ENCODE measurements at places on chromosomes 5 and 9.
A peak's percentile ranks its signal among the peaks of the same experiment; 100 is the strongest.

DNA sequence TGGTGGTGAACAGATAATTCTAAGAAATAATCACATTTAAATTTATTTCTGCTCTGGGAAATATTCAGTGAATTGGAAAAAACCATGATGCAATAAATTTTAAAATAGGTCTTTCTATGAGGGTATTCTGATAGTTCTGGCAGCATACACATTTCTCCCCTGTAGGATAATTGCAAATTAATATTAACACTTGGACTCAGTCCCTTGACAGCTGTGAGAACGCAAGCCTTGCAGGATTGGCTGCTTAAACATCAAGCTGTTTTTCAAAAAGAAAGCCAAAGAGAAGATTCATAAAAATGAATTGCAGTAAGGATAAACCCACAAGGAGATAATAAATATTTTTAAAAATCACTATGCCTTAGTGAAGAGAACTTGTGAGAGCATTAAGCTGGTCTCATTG lies 180.0 kb downstream of the MTRR start:
- DNase-seq, result no peak

GRCh38 chr9:16133032-16133431 lies 580.2 kb downstream of the CCDC171 start:
- DNase-seq, result peak; percentile 53

- DNase-seq, result no peak
These were observed 30.5 kb downstream of the MRPL36 start for GRCh38 chr5:1769017-1769640.

GRCh38 chr5:169695025-169695625 lies 58.0 kb downstream of the DOCK2 start:
- DNase-seq, result no peak

DNA sequence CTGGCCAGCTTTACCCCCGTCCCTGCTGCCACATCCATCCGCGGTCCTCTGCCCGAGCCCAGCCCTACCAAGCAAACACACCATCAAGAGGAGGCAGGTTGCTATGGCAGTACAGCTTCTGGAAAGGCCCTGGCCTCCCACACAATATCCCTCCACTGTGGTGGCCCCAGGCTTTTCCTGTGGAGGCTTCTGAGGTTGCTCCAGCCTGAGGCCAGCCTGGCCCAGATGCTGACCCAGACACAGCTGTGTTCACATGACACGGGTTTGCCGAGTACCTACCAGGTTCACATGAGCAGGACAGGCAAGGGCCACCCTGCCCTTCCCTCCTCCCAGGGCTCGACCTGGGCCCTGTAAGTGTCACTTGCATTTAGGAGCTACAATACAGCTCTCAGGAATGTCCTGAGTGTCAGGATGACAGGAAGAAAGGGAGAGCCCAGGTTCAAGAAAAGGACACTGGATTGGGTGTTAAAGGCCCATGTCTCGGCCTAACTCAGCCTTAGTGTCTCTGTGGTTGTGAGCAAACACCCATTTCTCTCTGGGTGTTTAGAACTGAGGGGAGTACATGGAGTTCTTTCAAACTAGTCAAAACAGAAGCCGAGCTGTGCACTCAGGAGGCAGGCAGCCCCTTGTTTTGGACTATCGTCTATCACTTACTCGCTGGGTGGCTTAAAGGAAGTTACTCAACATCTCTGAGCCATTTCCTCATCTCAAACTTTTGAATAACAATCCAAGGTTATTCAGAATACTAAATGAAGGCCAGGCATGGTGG lies 40.2 kb downstream of the NAIF1 start:
- no peak for DNase-seq

GRCh38 chr9:16509997-16510396 lies 360.5 kb downstream of the BNC2 start:
- no peak for DNase-seq

- no peak for DNase-seq
These were observed 15.8 kb downstream of the UBE2QL1 start for GRCh38 chr5:6464441-6464840.

DNA sequence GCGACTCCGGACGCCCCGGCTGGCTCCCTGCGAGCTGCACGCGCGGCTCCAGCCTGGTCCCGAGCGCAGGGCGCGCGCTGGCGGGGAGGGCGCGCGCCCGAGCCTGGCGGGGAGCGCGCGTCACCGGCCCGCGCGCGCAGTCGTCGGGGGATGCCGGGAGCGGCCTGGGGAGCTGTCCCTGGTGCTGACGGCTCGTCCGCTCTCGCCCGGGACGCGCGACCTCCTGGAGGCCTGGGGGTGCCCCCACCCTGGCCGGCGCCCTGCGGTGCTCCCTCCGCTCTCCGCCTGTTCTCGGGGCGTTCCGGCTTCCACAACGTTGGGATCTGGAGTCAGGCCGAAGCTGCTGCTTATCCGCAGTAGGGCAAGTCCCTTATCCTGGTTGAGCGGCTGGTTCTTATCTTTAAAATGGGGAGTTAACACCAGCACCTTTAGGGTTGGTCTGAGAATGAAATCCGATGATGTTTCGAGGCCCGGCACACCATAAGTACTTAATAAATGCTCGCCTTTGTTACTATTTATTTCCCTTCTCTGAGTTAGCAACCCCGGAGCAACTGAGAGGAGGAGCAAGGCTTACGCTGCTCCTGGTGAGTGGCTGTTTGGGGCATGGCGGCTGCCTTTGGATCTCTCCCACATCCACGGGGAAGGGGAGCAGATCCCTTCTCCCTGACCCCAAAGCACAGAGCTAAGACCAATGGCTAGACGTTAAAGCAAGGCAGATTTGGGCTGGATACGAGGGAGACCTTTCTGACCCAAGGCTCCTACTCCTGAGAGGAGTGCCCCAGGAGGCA lies at the start of gene FAM163B:
Gene FAM163B (minus strand): TSS at position 79 of the 788 bp plus-strand sequence. CDS start 29,166 bp downstream, outside the sequence.
- no peak for DNase-seq

- peak; percentile 6 for DNase-seq
These were observed 46.0 kb downstream of the C7 start for GRCh38 chr5:40955313-40955712.

DNA sequence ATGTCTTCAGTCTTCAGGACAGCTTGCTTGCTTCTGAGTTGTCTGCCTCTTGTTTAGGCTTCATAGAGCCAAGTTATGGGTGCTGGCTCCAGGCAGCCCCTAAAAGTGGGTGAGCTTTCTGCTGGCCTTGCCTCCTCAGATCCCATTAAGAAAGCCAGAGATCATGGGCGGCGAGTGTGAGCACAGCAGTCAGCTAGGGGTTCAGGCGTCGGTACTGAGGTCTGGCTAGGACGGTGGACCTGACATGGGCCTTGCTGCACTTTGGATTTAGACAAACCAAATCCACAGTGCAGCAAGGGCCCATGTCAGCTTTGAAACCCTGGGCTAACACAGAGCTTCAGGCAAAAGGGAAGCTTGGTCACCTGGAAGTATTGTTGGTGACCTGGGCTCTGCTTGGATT lies 17.6 kb downstream of the PSAT1 start:
- no peak for DNase-seq

- DNase-seq, result no peak
These were observed 23.8 kb upstream of the BOD1 start for GRCh38 chr5:173640156-173640804.
